ENCODE measurements at places on chromosomes 12 and 14.

DNA sequence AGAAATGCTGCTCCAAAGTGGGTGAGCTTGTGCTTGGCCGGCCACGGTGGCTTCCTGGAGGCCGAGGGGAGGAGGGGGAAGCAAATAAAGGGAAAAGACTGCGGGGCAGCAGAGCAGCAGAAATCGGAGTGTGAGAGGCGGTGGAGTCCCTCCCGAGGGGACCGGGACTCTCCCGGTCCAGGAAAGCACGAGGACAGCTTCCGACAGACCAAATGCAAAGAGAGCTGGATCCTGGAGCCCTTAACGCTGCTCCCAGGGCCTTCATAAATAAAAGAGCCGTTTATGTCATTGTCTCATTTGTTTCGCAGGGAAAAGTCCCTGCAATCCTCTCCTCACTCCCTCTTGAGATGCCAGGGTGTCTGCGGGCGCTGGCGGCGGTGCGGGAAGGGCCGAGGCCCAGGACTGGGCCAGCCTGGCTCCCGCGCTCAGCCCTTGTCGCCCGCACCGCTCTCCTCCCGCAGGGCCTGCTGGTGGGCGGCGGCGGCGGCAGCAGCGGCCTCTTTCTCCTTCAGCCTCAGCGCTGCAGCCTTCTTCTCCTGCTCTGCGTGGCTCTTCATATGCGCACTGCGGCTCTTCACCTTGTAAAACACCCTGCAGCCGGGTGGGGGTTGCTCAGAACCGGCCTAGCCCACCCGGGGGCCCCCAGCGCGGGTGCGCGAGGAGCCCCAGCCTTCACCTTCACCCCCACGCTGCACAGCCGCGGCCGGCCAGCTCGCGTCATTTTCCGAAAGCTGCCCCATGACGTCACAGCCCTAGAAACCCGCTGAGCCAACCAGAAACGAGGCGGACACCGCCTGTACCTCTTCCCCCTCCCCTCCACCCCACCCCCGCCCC, 4.5 kb upstream of the PNMA1 start:
- DNase-seq = no peak

DNA sequence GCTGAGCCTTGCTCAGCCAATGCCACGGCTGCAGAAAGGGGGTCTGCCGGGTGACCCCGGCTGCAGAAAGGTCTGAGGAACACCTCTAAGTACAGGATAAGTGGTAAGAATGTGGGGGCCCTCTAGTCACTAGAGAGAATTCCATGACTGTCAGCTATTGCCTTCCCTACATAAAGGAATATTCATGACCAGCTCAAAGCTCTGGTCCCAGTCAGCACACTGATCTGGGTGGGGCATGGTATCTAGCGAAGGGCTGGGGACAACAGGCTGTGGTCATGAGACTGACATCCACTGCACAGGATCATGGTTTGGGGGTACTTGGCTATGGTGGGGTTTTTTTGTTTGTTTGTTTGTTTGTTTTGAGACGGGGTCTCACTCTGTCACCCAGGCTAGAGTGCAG, 42.1 kb downstream of the DCAF4 start:
- no peak for DNase-seq

- no peak for DNase-seq
Observed at GRCh38 chr14:26323869-26324268, 274.0 kb downstream of the NOVA1 start.

DNA sequence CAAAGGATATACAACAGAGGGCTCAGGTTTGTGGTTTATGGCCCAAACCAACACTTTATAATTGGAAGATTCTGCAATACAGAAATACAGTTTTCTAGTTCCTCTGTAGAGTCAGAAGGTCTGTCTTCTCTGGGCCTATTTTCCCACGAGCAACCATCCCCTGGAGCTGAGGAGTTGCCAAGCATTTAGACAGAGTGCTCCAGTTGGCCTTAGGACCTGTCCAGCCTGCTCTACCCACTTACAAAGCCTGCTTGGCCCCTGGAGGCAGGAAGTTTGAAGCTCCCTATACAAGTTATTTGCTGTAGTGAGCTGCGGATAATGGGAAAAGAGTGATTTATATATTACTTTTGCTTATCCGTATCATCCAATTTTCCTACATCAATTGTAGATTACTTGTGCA, 60.8 kb upstream of the HSPB8 start:
- DNase-seq = no peak

DNA sequence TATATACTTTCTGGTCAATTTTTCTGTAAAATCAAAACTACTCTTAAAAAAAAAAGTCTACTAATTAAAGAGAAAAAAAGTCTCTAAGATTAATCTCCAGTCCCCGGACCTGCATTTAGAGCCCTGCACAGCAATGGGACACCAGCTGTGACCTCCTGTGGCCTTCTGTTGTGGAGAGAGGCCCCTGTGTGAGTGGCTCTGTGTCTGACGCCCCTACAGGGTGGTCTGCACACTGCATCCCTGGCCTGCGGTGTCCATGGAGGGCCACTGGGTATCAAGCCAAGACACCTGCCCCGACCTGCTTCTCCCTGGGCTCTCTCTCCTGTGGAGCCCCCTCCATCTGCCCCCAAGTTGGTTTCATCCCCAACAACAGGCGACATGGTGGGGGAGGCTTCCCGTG, 248.0 kb upstream of the DIO3 start:
- DNase-seq = no peak

DNA sequence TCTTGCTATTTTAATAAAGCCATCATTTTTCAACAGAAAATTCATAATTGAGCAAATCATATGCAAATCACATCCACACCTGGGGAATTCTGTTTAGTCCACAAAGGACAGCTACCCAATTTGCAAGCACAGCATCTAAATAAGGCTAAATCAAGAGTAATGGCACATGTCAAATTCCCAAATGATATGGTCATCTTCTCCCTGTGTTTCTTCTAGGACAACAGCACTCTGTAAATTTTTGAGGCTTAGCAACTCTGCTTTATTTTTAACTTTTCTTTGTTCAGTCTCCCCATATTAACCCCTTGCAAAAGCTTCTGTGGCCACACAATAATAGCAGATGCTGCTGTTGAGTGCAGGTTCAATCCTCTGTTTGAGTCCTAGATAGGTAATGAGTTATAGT, 155.6 kb upstream of the DAAM1 start:
- DNase-seq = no peak

GRCh38 chr12:68335462-68335861, 3.3 kb upstream of the MDM1 start:
- no peak for DNase-seq

GRCh38 chr12:12683725-12684124, 12.3 kb downstream of the GPR19 start:
- DNase-seq = no peak

- DNase-seq = no peak
Observed at GRCh38 chr12:120012067-120012621, 23.1 kb downstream of the BICDL1 start.

DNA sequence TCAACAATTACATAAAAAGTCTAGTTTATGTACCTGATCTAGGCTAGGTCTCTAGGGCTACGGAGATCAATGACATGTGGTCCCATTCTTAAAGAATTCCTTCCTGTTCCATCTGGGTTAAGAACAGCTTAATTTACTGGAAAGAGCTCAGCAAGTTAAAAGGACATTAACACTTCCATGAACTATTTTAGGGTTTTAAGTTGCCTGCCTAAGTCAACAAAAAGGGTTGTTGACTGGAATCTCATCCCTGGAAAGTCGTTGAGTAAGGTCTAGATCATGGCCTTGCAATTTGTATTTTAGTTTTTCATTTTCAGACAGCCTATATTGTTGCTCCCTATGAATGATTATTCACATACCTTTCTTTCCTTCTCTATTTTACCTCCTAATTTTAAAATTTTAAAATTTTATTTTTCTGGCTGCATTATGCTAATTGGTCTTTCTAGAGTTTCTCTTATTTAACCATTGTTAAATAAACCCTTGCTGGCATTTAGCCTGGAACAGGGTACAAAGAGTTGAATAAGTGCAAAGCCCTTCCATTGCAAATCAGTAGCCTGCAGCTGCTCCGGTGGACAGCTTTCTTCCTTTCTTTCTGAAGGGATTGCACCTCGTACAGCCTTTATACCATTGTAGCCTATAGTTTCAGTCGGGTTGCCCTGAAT, 66.3 kb downstream of the VRK1 start:
- no peak for DNase-seq

DNA sequence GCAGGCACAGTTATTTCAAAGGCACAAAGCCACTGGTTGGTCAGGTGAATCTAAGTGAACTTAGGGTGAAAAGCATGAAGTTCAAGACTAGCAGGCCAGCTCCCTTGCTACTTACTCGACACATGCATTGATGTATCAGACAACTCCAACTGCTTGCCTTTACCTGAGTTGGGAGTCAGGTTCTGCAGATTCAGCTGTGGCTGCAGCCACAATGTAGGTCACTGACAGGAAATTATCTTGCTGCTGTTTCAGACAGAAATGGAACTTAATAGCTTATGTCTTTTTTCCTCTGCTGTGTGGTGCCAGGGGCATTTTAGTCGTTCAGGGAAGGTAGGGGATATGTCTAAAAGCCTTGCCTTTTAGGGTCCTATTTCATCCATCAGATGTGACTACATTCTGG, 125.6 kb upstream of the RPH3A start:
- DNase-seq = no peak

- DNase-seq = no peak
Observed at GRCh38 chr12:131729254-131729955, 18.5 kb downstream of the SFSWAP start.

Measured in activated naive CD4-positive, alpha-beta T cell (primary cell).